ENCODE measurements at places on chromosomes 3 and 15.

DNA sequence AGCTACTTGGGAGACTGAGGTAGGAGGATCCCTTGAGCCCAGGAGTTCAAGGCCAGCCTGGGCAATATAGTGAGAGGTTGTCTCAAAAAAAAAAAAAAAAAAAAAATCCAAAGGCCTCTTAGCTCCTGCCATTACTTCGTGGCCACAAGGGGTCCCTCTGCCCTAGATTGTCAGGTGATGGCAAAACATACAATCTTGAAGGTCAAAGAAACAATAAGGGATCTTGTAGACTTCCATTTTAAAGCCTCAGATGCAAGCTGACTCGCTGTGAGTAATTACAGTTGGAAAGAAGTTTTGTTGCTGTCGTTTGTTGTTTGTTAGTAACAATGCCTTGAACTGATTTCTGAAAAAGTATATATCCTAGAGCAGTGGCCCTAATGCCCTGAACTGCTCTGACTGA is 55.9 kb upstream of the PLCL2 start:
- H3K4me1 ChIP-seq: no peaks in the 10 kb centered on the region
- no peak for DNase-seq
- H3K27ac ChIP-seq: no peak overlapping the region
- H3K36me3 ChIP-seq: no peaks in the 10 kb centered on the region
- no peak overlapping the region for H3K4me3 ChIP-seq
- H3K27me3 ChIP-seq: no peaks in the 10 kb centered on the region

- peak overlapping the region; percentile 73 for H3K4me3 ChIP-seq
- H3K27me3 ChIP-seq: no peaks in the 10 kb centered on the region
- H3K4me1 ChIP-seq: no peaks in the 10 kb centered on the region
Measured at GRCh38 chr3:25782636-25782937, 656 bp downstream of the NGLY1 start.

DNA sequence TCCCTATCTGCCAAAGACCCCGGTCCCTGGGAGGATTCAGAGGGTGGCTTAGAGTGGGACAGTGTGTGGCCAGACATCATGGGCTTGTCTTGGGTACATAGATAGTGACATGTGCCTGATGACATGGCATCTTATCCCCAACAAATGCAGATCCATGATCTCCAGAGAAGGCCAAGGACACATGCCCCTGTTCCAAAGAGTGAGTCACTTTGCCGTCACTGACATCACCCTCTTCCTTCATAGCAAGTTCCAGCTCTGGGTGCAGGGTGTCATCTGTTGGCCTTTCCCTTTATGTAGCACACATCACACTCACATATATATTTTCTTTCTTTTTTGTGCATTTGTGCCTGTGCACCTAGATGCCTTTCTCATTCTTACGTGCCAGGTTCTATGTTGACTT is 350.5 kb downstream of the LRTM1 start:
- no peaks in the 10 kb centered on the region for H3K36me3 ChIP-seq
- no peak overlapping the region for H3K27ac ChIP-seq
- no peaks in the 10 kb centered on the region for H3K27me3 ChIP-seq

DNA sequence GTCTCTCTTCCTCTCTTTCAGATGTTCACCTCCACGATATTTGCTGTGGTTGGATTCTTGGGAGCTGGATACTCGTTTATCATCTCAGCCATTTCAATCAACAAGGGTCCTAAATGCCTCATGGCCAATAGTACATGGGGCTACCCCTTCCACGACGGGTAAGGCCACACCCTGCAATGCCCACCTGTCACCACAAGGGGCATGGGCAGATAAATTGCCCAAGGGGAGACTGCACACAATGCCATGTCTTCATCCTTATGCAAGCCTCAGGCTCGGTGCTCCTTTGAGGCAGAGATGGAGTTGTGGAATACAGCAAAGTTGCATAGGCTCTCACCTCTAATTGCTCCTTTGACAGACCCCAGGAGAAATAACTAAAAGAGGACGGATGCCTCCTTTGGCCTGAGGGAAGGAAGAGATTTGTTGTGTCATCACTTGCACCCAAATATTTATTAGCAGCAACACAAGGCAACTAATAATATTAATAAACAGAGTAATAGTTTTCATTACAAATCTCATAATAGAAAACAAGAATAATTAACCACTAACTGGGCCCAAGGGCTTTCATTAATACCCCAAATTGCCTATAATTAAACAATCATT is 13.2 kb downstream of the TM4SF4 start:
- no peaks in the 10 kb centered on the region for H3K36me3 ChIP-seq
- DNase-seq: no peak
- no peaks in the 10 kb centered on the region for H3K27me3 ChIP-seq
- H3K4me3 ChIP-seq: no peak overlapping the region
- H3K4me1 ChIP-seq: no peaks in the 10 kb centered on the region
- H3K27ac ChIP-seq: no peak overlapping the region

- DNase-seq: no peak
- H3K27me3 ChIP-seq: no peaks in the 10 kb centered on the region
- no peaks in the 10 kb centered on the region for H3K4me1 ChIP-seq
- H3K4me3 ChIP-seq: no peak within 1 kb of the TSS
- no peak within 1 kb of the TSS for H3K27ac ChIP-seq
- H3K36me3 ChIP-seq: no peaks in the 10 kb centered on the region
Measured at GRCh38 chr15:82805994-82806406, at the start of gene FSD2. Gene FSD2, minus strand, starts transcription at chr15:82806069. Its CDS starts 18,679 bp downstream, at chr15:82787390.

DNA sequence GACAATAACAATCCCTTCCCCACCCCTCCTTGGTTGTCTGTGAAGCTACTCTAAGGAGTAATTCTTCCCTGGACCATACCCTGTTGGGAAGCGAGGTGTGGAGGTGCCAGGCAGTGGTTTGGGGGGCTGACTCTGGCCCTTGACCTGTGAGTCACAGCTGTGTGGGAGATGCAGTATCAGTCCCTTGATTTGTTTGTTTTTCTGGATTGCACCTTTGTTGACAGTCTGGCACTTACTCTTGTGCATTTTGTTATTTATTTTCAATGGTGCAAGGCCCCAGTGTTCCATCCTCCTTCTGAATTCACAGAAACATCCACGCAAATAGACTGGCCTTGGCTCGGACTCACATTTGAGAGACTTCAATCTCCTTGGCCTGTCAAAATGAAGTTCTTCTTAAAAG is 29.7 kb downstream of the TMEM45A start:
- peak overlapping the region; percentile 34 for H3K27ac ChIP-seq
- no peak for DNase-seq
- H3K27me3 ChIP-seq: no peaks in the 10 kb centered on the region
- no peak overlapping the region for H3K4me3 ChIP-seq

- no peak overlapping the region for H3K4me3 ChIP-seq
- no peak for DNase-seq
- H3K27ac ChIP-seq: peak overlapping the region; percentile 6
- H3K4me1 ChIP-seq: peaks cover 9% of the 10 kb centered on the region
- peaks cover 4% of the 10 kb centered on the region for H3K36me3 ChIP-seq
Measured at GRCh38 chr15:64111679-64112050, 15.9 kb downstream of the SNX1 start.

GRCh38 chr15:68633231-68634121 is 54.7 kb downstream of the CORO2B start:
- H3K27me3 ChIP-seq: no peaks in the 10 kb centered on the region
- no peak for DNase-seq
- H3K27ac ChIP-seq: peak overlapping the region; percentile 48

DNA sequence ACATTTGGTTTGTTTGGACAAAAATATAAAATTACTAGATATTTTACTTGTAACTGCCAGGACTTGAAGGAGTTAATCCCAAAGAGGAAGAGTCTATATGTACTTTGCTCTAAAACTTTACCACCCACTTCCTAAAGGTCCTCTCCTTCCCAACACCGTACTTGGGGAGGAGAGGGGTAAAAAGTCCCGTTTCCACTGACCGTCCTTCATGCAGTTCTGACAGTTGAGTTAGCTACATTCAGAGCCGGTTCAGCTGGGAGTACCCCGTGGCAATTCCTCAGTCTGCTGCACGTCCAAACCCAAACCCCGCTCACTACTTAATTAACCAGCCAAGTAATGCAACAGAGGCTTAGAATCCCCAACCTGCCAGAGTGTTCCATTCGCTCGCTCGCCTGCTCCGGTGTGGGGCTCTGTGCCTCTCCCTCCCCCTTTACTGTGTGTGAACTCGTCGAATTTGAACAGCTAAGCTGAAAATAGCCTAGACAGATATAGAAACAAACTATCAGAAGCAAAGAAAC is 519.7 kb downstream of the FOXP1 start:
- H3K4me3 ChIP-seq: peak overlapping the region; percentile 70
- H3K27ac ChIP-seq: peak overlapping the region; percentile 98
- no peaks in the 10 kb centered on the region for H3K4me1 ChIP-seq
- no peak for DNase-seq
- H3K27me3 ChIP-seq: no peaks in the 10 kb centered on the region
- no peaks in the 10 kb centered on the region for H3K36me3 ChIP-seq

DNA sequence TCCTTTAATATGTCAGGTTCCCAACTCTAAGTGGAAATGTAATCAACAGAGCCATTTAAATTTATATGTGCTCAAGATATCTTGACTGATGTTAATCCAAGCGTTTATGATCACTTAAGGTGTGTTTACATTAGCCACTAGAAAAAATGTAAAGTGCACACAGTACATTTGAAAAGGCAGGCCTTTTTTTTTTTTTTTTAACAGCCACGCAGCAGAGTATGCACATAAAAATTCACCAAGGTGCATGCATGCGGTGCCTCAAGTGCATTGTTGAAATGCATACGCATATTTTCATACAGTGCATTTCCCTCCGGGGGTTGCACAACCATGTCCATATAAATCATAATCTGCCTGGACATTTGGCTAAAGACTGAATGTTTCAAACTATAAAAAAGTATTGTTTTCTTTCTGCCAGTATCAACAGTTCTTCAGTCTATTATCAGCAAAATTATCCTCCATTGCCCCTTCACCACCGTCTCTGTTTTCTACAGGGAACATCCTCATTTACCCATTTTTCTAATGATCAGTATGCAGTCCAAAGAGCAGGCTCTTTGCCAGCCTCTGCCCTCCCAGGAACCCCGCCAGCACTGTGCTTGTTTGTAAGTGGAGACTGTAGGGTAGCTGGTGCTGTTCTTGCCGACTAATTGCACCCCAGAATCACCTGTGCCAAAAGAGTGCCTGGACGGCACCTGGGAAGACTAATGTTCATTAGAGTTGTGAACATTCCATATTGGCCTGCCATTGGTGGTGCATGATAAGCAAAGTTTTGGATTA is 611.2 kb upstream of the CFAP20DC start:
- H3K4me3 ChIP-seq: no peak overlapping the region
- H3K36me3 ChIP-seq: no peaks in the 10 kb centered on the region
- H3K4me1 ChIP-seq: no peaks in the 10 kb centered on the region
- no peaks in the 10 kb centered on the region for H3K27me3 ChIP-seq

GRCh38 chr3:173008978-173009377 is 132.1 kb downstream of the SPATA16 start:
- no peak overlapping the region for H3K4me3 ChIP-seq
- no peaks in the 10 kb centered on the region for H3K27me3 ChIP-seq
- no peak for DNase-seq
- no peaks in the 10 kb centered on the region for H3K36me3 ChIP-seq
- H3K4me1 ChIP-seq: no peaks in the 10 kb centered on the region

DNA sequence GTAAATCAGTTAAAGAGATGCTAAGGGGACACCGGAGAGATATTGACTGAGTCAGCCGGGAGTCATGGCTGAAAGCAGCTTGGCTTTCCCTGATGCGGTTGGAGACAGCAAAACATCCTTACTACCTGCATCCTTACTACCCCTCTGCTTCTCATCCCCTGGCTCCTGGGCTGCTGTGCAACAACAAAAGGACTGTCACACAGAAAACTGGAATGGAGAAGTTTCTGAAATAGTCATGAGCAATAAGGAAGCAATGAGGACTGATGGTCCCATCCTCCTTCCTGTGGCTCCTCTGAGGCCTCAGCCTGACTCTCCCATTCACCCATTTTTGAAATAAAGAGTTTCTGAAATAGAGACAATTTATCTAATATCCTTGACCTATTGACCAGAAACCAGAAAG is 1.1 kb downstream of the HCLS1 start:
- H3K27me3 ChIP-seq: no peaks in the 10 kb centered on the region
- H3K36me3 ChIP-seq: no peaks in the 10 kb centered on the region
- no peak overlapping the region for H3K4me3 ChIP-seq
- H3K27ac ChIP-seq: no peak overlapping the region
- DNase-seq: no peak

- DNase-seq: no peak
- H3K36me3 ChIP-seq: no peaks in the 10 kb centered on the region
- no peaks in the 10 kb centered on the region for H3K4me1 ChIP-seq
- H3K27ac ChIP-seq: no peak overlapping the region
- no peaks in the 10 kb centered on the region for H3K27me3 ChIP-seq
Measured at GRCh38 chr15:34023907-34024306, 15.1 kb downstream of the AVEN start.

- no peak overlapping the region for H3K4me3 ChIP-seq
- no peak for DNase-seq
- no peaks in the 10 kb centered on the region for H3K4me1 ChIP-seq
- no peaks in the 10 kb centered on the region for H3K36me3 ChIP-seq
Measured at GRCh38 chr3:50661321-50661837, 13.3 kb upstream of the DOCK3 start.

GRCh38 chr15:53351373-53351772 is 408.1 kb downstream of the WDR72 start:
- H3K27ac ChIP-seq: no peak overlapping the region
- no peak for DNase-seq

DNA sequence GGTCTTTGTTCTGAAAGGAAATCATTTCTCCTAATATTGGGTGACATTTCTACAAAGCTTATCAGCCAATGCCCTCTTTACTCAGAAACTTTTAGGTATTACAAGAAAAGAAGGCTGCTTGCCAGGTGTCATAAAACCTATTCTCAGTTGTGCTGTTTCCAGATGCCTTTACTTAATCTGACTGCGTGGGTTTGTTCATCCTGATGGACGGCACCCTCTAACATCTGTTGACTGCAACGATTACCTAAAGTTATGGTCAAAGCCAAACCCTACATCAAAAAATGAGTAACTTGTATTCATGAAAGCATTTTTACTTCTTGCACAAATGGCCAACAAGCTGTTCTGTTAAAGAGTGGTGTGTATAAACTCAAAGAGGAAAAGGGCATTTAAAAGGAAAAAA is 207.7 kb upstream of the PDZRN3 start:
- H3K27me3 ChIP-seq: no peaks in the 10 kb centered on the region
- DNase-seq: no peak
- H3K4me1 ChIP-seq: no peaks in the 10 kb centered on the region

GRCh38 chr15:90957791-90958190 is 3.1 kb downstream of the RCCD1 start:
- H3K4me3 ChIP-seq: peak overlapping the region; percentile 68
- peaks cover 3% of the 10 kb centered on the region for H3K4me1 ChIP-seq
- H3K27me3 ChIP-seq: no peaks in the 10 kb centered on the region
- H3K27ac ChIP-seq: no peak overlapping the region

DNA sequence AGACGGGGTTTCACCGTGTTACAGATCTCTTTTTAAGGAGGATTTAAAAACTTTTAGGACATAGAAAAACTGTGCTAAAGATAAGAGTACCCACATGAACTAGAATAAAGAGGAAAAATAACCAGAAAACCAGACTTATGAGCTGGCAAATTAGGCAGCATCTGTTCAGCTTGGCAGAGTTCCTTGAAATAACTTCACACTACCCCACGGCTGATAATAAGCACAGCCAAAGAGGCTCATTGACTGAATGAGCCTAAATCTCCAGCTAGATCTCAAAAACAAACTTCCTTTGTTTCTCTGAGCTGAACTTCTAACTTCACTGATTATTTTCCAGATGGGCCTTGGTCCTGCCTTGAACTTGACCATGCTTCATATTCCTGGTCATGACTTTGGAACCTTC is 26.7 kb upstream of the PIK3R4 start:
- H3K36me3 ChIP-seq: no peaks in the 10 kb centered on the region
- no peak for DNase-seq

- H3K36me3 ChIP-seq: no peaks in the 10 kb centered on the region
- H3K4me1 ChIP-seq: peaks cover 16% of the 10 kb centered on the region
- no peak for DNase-seq
- no peak overlapping the region for H3K4me3 ChIP-seq
- no peaks in the 10 kb centered on the region for H3K27me3 ChIP-seq
Measured at GRCh38 chr3:177150970-177151627, 46.2 kb downstream of the TBL1XR1 start.
